CD4-positive, alpha-beta T cell (primary cell): ENCODE measurements at places on chromosomes 7 and 10.

DNA sequence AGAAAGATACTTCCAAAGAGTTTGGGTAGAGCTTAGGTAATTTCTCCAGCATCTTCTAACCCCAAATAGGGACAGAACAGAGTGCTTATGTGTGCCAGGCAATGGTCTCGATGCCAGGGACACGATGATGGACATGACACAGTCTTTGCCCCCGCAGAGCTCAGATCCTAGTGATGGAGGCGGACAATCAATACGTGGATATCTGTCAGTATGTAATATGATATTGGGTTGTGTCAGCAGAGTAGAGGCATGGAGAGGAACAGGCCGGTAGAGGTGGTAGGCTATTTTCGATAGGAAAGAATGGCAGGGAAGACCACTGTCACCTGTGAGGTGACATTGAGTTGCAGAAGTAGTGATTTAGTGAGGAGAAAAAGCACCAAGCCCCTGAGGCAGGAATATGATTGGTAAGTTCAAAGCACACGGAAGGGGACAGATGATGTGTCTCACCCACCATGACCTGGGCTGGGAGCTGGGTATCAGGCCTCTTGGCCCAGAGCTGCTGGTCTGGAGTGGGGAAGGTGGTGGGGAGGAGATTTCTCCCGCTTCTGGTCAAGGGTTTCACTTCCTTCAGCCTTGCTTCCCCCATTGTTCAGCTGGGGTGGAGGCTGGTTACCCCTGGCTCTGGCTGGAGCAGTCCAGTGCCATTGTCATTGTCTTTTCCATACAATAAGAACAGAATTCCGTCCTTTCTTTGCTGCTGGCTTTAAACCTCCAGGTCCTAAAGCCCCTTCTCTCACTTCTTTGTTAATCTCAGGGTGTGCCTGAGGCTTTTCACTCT, 36.0 kb upstream of the SRGN start:
- DNase-seq, result no peak

DNA sequence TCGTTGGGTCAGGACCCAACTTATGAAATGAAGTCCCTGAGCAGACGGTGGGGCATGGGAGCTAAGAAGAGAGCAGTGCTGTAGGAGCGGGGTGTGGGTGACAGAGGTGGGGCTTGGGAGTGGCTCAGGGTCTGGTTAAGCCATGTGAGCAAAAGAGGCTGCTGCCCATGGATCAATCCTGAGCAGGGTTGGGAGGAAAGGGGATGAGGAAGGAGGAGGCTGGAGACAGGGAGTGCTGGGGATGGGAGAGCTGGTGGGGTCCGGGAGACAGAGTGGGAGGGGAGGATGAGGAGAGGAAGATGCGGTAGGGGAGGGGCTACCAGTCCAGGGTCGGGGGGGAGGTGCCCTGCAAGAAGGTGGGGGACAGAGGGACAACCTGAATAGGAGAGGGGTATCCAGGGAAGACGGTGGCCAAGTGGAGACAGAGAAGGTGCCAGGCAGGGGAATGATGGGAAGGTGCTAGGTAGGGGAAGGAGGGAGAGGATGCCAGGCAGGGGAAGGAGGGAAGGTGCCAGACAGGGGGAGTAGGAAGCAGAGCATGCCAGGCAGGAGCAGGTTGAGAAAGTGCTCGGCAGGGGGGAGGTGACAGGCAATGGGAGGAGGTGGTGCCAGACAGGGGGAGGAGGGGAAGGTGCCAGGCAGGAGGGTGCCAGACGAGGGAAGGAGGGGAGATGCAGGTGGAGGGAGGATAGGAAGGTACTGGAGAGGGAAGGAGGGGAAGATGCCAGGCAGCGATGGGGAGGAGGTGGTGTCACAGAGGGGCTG, 27.5 kb upstream of the SMARCD3 start:
- DNase-seq, result no peak

DNA sequence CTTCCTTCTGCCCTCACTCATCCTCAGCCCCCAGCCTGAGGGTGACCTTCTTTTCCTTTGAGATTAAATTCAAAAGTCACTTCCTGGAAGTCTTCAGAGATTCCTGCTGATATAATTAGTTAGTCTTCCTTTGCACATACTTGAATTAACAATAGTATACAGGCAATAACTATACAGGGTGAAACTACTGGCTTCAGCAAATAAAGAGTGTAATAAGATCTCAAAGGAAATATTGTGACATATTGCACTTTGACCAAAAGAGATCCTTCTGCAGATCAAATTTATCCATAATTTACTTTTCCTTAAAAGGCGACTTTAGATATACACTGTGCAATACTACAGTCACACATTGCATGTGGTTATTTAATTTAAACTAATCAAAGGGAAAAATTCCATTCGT, 123.8 kb downstream of the SEMA3A start:
- no peak for DNase-seq

GRCh38 chr7:55085511-55086412, 66.9 kb downstream of the EGFR start:
- no peak for DNase-seq

GRCh38 chr10:16699435-16700057, 117.7 kb downstream of the RSU1 start:
- DNase-seq, result no peak

DNA sequence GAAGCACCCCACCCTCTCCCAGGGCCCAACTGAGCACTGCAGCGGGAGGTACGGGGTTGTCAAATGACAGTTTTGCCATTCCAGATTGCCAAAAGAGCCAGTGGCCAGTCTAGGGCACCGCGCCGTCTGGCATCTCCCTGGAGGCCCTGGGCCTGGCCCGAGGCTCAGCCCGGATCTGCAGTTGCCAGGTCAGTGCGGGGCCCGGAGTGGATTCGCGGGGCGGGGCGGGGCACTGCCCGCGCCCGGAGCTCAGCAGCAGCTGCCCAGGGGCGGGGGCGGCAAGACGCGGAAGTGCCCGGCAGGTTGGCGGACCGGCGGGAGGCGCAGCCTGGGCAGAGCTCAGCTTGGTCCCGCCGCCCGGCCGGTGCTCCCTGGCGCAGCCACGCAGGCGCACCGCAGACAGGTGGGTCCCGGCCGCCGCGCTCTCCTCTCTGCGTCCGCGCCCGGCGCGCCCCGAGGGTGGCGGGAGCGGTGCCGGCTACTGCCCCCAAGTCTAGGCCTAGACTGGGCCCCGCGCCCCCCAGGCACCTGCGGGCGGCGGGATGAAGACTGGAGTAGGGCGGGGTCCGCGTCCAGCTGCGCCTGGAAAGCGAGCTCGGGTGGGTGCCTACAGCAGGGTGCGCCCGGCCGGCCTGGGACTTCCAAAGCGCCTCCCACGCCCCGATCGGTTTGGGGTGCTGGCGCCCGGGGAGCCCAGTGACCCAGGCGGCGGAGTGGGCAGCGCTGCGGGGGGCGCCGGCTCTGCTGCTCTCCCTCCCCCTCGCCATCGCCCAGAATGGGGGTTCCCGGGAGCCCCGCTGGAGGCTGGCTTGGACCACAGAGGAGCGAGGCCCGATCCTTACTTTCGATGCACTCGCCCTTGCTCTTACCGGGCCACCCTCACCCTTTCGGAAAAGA, at the start of gene IRF5:
Gene IRF5, plus strand, starts transcription at position 281 of the 897 bp plus-strand sequence. CDS start 4,155 bp downstream, outside the sequence.
- no peak for DNase-seq

DNA sequence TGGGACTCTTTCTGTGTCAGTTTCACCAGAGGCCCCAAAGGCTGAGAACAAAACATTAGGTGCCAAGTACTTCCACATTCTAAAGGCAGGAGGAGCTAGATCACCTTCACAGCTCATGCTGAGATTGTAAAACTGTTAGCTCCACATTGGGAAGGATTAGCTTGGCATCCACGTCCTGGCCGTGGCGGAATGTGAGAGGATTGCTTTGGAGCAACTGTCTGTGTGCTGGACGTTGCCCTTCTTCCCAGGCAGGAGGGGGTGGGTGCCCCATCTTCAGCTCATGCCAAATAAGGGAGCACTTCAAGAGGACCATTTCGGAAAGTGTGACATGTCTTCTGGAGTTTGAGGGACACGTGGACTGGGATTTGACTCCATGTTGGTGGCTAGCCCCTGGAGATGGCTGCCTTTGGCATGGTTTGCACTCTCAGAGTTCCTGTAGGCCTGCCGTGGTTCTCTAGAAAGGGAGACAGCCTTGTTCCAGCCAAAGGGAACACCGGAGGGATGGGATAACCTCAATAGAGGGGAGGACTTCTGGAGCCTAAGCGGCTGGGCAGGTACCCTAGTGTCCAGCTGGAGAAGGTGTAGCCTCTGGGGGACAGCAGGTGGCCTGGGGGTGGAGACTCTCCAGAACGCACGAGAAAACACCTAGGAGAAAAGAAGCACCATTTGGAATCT, 19.9 kb upstream of the FMC1 start:
- no peak for DNase-seq

- no peak for DNase-seq
These were observed 32.4 kb downstream of the CALML3 start for GRCh38 chr10:5557040-5557721.

GRCh38 chr10:87661861-87662785, 2.4 kb downstream of the PAPSS2 start:
- DNase-seq, result no peak

- no peak for DNase-seq
These were observed 23.4 kb upstream of the ARHGAP12 start for GRCh38 chr10:31952066-31952465.

GRCh38 chr10:129914153-129914855, 49.8 kb downstream of the EBF3 start:
- DNase-seq, result no peak

GRCh38 chr10:108036265-108036664, 871.8 kb upstream of the SORCS1 start:
- DNase-seq, result no peak

DNA sequence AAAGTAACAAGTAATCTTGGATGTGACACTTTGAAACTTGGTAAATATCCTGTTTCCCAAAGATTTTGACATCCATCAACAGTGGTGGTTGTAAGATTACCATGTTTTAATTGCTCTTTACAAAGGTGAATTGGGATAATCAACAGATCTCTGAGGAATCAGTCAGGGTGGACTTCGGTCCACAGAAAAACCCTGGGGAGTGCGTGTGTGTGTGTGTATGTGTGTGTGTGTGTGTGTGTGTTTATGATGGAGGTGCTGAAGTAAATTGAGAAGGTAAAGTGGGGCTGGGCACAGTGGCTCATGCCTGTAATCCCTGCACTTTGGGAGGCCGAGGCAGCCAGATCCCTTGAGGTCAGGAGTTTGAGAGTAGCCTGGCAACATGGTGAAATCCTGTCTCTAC, 12.0 kb upstream of the AUTS2 start:
- no peak for DNase-seq

DNA sequence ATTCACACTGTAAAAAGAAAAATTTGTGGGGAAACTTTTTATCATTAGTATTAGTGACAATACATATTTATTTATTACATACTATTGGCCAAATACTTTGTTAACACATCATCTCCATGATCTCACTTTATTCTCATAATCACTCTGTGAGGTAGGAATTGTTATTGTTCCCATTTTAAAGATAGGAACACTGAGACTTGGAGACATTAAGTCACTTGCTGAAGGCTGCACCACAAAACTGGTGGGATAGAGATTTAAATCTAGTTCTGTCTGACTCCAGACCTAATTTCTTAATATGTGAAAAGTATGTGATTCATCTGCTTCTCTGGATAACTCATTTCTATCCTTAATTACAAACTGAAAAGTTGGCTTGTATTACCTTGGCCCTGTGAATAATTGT, 8.2 kb downstream of the PPP1R3C start:
- DNase-seq, result no peak

GRCh38 chr10:234708-235406, 99.6 kb downstream of the ZMYND11 start:
- DNase-seq, result no peak

GRCh38 chr7:32453341-32454011, 36.7 kb downstream of the LSM5 start:
- no peak for DNase-seq

DNA sequence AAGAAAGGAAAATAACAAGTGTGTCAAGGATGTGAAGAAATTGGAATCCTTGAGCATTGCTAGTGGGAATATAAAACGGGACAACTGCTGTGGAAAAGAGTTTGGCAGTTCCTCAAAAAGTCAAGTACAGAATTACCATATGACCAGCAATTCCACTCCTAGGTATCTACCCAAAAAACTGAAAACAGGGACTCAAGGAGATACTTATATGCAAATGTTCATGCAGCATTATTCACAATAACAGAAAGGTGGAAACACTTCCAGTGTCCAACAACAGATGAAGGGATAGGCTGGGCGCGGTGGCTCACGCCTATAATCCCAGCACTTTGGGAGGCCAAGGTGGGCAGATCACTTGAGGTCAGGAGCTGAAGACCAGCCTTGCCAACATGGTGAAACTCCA, 33.5 kb downstream of the HSPA12A start:
- no peak for DNase-seq

- no peak for DNase-seq
These were observed 88.5 kb downstream of the CREM start for GRCh38 chr10:35215107-35215506.

GRCh38 chr10:13970236-13970956, 360.3 kb downstream of the FRMD4A start:
- DNase-seq, result no peak

DNA sequence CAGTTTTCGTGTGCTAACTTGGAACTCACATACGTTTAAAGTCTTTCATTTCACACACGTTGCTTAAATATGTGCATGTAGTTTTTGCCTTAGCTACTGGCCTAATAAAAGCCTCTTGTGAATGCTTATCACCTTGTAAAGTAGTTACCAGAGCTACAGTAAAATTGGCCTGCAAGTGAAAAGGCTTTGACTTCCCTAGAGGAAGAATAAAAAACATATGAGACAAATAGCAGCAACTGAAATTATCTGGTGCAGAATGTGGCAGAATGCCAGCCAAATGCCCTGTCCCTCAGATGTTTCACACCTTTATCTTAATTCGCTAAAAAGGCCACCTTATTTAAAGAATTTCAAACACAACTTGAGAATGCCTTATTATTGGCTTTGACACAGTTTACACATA, 28.1 kb upstream of the RPA3 start:
- DNase-seq, result no peak

DNA sequence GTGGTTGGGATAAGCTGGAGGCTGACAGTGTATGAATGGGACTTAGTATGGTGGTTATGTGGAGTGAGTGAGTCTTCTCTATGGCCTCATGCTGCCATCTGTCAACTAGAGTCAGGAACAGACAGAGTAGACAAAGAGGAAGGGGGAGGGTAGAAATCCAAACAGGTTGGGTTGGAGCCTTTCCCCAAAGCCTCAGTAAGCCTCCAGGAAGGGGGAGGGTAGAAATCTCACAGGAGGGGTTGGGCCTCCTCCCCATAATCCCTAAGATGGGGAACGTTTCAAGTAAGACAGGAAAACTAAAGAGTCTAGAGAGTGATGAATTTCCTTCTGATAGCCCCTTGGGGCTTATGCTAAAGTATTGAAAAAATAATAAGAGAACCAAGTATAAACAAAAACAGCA, 2.0 kb upstream of the AKR1B15 start:
- no peak for DNase-seq

GRCh38 chr7:146423446-146423845, 306.8 kb downstream of the CNTNAP2 start:
- no peak for DNase-seq

- no peak for DNase-seq
These were observed 20.5 kb upstream of the CFAP46 start for GRCh38 chr10:132962623-132963429.
